Osteoblast (primary cell): ENCODE measurements at places on chromosomes 7 and 10.
A peak's percentile ranks its signal among the peaks of the same experiment; 100 is the strongest.

DNA sequence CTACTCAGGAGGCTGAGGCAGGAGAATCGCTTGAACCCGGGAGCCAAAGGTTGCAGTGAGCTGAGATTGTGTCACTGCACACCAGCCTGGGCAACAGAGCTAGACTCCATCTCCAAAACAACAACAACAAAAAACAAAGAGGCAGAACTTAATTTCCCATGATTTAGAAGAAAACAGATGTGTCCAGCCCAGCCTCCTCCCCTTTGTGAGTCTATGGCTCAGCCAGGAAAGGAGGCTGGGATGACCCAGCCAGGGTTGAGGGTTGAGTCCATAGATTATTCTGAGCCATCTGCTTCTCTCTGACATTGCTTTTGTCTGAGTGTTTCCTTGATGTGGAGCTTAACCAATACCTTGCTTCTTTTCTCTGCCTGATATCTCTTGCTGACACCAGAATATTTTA, 994.1 kb downstream of the TYW1 start:
- no peak for DNase-seq

GRCh38 chr7:129095258-129095657, 40.3 kb upstream of the TNPO3 start:
- no peak for DNase-seq

DNA sequence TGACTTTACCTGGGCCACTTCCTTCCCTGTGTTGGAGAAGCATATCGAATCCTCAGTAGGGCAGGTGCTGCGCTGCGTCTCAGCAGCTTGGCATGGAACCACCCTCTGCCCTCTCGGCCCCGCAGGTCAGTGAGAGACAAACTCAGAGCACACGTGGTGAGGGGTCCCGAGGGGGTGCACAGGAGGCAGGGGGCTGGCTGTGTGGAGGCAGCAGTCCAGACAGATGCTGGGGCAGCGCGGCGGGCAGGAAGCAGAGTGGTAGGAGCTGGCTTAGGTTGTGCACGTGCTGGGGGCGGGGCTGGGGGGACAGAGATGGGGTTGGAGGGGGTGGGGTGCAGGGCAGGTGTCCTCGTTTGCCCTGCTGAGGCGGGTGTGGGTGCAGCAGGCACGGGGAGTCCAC, 33.1 kb downstream of the NUB1 start:
- DNase-seq = peak; percentile 49

- DNase-seq = no peak
Observed at GRCh38 chr10:78476156-78476555, 442.5 kb downstream of the RPS24 start.

- no peak for DNase-seq
Observed at GRCh38 chr7:119578116-119578515, 694.9 kb upstream of the KCND2 start.

DNA sequence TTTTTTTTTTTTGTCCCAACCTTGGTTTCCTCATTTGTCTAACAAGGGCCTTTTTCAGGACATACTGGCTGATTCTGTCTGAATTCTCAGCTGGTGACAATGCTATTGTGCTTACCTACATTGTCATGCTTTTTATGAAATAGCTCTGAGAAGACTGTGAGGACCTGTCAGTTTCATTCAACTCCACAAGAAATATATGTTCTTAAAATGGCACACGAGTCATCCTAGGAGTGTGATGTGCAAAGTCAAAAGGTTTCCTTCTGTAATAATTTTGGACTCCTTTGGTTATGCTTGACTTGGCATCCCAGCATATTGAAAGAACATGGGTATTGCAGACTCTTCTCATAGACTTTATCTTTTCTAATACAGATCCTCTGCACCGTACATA, 316.0 kb downstream of the GFRA1 start:
- no peak for DNase-seq

DNA sequence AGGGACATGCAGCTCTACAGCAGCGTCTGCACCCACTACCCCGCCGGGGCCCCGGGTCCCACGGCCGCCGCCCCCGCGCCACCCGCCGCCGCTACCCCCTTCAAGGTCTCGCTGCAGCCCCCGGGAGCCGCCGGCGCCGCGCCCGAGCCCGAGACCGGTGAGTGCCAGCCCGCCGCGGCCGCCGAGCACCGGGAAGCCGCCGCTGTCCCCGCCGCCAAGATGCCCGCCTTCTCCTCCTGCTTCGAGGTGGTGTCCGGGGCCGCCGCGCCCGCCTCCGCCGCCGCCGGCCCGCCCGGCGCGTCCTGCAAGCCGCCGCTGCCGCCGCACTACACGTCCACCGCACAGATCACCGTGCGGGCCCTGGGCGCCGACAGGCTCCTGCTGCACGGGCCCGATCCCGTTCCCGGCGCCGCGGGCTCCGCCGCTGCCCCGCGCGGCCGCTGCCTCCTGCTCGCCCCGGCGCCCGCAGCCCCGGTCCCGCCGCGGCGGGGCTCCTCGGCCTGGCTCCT, 631 bp downstream of the OTUD1 start:
- DNase-seq = peak; percentile 90

DNA sequence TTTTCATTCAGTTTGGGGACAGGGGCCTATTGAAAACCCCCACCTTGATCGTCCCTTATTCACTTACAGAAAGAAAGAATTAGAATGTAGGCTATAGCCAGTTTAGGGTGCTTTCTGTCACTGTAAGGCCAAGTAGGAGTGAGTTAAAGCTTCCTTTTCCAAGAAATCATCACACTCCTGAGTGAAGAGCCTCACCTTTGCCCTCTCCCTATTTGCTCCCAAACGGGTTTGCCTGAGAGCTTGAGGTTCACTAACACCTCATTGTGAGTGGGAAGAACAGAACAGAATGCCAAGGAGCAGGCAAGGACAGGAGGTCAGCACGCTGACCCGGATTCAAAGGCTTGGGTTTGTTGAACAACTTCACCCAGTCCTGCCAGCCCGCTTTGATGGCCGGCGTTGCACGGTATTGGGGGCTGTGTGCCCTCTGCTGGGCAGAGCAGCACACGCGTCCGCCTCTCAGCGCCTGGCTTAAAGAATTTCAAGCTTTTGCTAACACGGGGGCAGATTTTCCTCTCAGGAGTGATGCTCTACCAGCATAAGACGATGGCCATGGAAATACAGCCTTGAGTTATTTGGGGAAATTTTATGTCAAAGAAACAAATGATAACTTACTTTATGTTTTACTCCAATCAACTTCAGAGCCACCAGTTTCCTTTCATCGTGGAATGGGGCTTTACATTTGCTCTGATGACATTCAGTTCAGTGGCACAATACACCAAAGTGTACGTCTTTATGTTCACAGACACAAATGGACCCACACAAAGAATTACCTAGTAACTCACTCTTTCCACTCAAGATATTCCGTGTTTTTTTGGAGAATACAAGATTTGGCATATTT, 470.0 kb downstream of the SUGCT start:
- DNase-seq = peak; percentile 34

- peak; percentile 81 for DNase-seq
Observed at GRCh38 chr7:26153823-26154783, 2.1 kb downstream of the NFE2L3 start.
